ENCODE measurements at places on chromosomes 3 and 15.

- DNase-seq: no peak
Observed at GRCh38 chr15:26128611-26129140, 265.5 kb upstream of the ATP10A start.

DNA sequence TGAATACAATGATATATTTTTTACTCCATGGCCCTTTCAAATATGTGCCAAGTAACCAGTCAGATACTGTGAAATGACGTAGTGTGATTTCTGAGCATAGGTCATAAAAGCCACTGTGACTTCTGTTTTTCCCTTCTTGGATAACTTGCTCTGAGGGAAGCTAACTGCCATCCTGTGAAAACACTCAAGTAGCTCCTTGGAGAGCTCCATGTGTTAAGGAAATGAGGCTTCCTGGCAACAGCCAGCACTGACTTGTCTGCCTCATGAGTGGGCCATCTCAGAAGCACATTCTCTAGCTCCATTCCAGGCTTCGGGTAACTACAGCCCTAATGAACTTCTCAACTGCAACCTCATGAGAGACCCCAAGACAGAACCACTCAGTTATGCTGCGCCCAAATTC lies 9.5 kb upstream of the CCDC80 start:
- no peak for DNase-seq

- DNase-seq: no peak
Observed at GRCh38 chr3:123444744-123445143, 4.1 kb downstream of the ADCY5 start.

DNA sequence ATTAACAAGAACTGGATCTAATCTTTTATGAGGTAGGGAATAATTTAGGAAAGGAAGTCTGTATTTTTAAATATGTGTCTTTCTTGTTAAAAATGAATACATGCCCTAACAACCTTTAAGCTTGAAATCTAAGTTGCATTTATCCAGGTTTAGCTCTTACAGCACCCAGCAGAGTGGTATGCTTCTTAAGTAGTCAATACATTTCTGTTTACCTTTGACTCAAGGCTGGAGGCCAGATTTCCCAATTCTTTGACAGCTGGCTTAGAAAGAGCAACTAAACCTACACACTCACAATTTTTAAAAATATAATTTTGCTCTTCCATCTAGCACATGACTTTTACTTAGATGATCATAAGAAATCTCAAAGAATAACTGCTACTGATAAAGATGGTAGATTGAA lies 148.9 kb downstream of the DPH6 start:
- no peak for DNase-seq

DNA sequence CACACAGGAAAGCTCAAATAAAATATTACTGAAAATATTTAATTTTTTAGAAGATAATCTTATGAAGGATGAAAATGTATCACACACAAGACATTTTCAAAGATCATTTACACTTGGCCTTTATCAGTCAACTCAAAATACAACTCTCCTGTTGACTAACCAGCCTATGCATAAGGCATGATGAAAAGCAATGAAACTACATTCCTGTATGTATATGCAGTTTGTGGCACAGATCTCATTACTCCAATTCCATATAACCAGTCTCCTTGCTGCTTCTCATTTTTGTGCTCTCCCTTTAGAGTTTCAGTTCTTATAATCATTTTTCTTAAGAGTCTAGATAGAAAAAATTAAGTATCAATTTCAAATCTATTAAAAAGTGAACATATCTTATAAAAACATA lies 25.8 kb downstream of the AQR start:
- DNase-seq: no peak

DNA sequence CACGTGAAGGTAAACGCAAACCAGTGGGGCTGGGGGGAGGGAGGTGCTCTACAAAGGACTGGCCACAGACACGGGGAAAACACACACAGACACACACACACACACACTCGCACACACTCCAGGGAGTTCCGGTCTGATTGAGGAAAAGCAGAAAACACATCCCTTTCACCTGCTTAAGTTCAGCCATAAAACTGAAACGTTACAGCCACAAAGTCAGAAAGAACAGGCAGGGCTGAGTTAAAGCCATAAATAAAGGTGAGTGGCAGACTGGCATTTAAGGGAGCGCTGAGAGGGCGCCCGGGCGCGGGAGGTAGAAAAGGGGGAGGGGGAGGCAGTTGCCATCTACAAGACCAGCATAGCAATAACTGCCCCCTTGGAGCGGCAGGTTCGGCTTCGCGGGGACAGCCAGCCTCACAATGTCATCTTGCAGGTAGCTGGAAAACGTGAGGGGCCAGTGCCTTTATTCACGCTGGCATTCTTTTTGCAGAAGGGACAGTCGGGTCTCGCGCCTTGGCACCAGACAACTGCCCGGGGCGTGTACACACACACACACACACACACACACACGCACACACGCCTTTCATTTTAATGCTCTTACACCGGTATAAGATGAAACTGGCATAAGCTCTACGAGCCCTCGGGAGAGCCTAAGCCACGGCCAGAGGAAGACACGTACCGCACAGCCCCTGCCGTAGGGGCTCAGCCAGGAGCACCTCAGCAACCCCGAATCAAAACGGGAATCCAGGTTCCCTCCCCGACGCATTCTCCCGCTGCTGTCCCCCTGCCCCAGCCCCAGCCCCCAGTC lies 866 bp downstream of the TNIK start:
- peak; percentile 45 for DNase-seq

DNA sequence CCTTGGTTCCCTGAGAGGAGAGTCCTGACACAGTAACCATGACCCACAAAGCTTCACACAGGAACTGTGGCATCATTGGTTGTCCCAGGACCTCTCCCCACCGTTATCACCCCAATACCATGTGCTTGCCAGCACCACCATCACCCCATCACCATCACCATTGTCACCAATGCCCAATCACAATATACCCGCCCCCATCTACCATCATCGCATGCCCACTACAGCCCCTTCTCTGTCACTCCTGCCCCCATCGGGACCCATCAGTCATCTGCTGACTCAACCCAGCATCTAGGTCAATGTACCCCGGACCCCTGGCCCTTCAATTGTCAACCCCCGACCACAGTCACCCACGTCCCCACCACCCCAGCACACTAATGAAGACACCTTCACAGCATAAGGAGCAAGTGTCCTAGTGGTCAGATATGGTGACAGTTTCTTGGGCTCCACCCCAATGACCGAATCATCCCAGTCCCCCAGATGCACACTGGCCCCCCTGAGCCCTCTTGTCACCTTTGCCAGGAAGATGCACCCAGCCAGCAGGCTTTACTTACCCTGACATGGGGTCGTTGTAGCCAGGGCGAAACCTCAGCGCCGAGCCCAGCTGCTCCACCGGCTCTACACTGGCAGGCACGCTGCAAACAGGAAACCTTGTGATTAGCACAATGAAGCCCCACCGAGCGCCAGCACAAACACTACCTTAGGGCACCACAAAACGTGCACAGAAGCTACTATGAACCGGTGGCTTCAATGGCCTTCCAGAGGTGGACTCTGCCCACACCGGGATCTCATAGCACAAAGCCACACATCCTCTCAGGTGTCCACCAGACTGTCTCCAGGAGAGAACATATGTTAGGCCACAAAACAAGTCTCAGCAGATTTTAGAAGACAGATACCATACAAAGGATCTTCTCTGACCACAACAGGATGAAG lies 25.1 kb downstream of the SHISA5 start:
- peak; percentile 68 for DNase-seq

GRCh38 chr3:66270701-66271100 lies 49.9 kb downstream of the SLC25A26 start:
- DNase-seq: no peak

DNA sequence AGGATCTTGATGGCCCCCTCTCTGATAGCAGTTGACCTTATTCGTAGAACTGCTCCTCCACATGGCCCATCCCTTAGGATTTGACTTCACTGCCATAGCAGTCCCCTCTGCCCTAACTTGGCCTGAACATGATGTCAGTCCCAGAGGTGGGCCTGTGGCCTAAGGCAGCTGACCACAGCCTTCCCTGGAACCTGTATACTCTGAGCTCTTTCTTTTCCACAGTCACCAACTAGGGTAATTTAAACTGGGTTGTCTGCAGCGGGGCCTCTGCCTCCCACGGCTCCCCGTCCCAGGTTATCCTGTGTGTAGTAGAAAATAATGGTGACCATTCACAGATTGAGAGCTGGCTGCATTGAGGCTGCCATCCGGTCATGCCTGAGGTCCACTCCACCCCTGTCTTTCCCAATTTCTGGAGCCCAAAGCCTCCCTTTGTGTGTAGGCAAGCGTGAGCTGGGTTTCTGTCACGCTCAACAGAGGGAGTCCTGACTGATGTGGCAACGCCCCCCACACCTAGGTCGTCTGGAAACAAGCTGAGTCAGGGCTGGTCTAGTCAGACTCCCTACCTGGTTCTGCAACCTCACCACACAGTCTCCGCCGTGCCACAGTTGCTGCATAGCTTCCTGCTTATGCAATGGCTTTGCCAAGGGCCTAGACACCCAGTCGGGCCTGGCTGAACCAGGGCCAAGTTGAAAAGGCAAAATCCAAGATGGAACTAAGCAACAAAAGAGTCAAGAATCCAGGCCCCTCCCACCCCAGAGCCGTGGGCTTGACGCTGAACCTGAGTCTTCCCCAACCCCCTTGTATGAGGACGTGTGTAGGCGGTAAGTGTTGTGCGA lies 284.5 kb downstream of the XXYLT1 start:
- DNase-seq: no peak

GRCh38 chr15:54045397-54045796 lies 67.2 kb downstream of the UNC13C start:
- no peak for DNase-seq

- DNase-seq: no peak
Observed at GRCh38 chr3:29644956-29645636, 364.2 kb downstream of the RBMS3 start.

GRCh38 chr3:61154457-61155198 lies 96.6 kb downstream of the FHIT start:
- no peak for DNase-seq

- no peak for DNase-seq
Observed at GRCh38 chr3:41301548-41301947, 102.2 kb downstream of the CTNNB1 start.

DNA sequence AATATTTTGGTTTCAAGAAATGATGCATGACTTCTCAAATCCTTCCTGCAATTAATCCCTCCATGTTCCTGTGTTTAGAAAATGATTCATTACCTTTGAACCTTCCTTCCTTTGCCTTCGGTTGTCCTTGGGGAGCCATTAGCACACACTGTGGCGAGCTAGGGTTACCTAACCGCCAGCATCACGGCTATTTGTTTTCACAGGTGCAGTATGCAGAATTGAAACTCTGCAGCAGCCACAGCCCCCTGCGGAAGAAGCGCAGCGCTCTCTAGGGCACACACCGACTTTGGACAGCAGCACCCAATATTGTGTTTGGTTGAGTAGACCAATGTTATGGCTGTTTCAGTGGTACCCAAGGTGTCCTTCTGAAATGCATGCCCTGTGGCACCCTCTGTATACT lies 247.4 kb downstream of the MCTP2 start:
- no peak for DNase-seq

- no peak for DNase-seq
Observed at GRCh38 chr15:80277147-80277546, 25.1 kb upstream of the CTXND1 start.

DNA sequence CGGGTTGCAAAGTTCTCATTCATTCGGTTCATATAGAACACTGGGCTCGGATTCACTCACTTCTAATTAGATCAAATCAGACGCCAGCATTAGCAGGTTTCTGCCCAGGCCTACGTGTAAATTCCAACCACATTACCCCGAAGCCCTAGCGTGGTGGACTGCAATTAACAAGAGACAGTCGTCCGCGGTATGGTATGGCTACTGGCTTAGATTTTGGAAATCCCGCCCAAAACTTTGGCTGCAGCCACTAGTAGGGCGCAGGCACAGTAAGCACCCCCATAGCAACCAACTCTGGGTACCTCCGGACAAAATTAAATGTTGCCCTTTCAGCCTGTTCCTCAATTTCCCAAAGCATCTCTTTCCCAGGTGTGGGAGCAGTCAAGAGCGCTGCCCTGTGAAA lies 771 bp downstream of the RARRES1 start:
- no peak for DNase-seq

DNA sequence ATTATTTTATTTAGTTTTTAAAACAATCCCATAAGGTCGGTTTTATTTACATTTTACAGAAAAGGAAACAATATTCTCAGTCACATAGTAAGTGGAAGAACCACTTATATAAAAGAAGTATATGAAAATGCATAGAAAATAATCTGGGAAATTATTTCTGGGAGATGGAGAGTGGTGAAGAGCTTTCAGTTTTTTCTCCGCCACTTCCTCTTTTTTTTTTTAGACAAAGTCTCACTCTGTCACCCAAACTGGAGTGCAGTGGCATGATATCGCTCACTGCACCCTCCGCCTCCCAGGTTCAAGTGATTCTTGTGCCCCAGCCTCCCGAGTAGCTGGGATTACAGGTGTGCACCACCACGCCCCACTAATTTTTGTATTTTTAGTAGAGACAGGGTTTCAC lies 21.2 kb downstream of the RAD51 start:
- DNase-seq: no peak

GRCh38 chr3:190810957-190811356 lies 51.5 kb downstream of the GMNC start:
- no peak for DNase-seq

GRCh38 chr3:16294844-16295243 lies 29.8 kb downstream of the OXNAD1 start:
- no peak for DNase-seq

- no peak for DNase-seq
Observed at GRCh38 chr3:106281221-106281620, 412.4 kb upstream of the CBLB start.

DNA sequence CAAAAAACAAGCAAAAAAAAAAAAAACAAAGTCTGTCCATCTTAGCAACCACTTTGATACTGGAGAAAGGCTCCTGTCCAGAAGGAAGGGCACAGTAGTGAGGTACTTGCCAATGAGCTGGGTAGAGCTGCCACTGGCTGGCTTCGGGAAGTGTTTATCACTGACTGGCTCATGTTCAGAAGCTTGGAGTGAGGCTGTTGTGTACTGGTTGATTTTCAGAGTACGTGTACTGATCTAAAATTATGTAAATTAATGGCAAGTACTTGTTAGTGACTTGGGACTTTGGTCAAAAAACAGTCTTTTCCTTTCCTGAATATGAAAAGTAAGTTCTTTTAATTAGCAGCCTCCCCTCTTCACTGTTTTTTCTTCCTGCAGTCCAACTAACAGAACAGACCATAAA lies 979 bp upstream of the ZNF621 start:
- no peak for DNase-seq

DNA sequence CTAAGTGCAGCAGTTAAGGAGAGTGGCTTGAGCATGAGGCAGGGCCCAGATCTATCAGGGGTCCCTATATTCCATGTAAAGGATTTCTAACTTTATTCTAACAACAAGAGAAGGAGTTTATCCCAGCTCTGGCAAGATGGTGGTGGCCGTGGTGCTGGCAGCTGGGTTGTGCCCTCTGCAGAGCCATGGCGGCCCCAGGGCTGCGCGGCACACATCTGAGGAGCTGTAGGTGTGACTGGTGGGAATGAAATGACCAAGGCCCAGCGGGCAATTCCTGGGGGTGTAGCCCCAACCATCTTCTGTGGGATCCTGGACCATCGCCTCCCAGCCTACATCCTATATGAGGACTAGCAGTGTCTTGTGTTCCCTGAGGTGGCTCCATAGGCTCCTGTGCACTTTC lies 263.5 kb downstream of the CNTN4 start:
- DNase-seq: no peak

- DNase-seq: no peak
Observed at GRCh38 chr3:107414325-107414964, 37.2 kb downstream of the CCDC54 start.

GRCh38 chr3:113405180-113405579 lies 36.1 kb downstream of the CFAP44 start:
- DNase-seq: no peak

GRCh38 chr3:143337387-143337786 lies 217.8 kb downstream of the CHST2 start:
- no peak for DNase-seq

- DNase-seq: no peak
Observed at GRCh38 chr3:158205994-158206393, 96.1 kb downstream of the RSRC1 start.
